ENCODE measurements at places on chromosomes 6 and 20. TPM values are rescaled to one million over a fixed set of nuclear protein-coding genes. Genes with fewer than 3 reads are reported as not detected.

The TNXB gene
- polyA plus RNA-seq = 3.0 TPM

The LMBRD1 gene
- 33.2 TPM for polyA plus RNA-seq

The ELOVL2 gene
- polyA plus RNA-seq = 16.5 TPM

The KCNK16 gene
- not detected for polyA plus RNA-seq

The ZSCAN23 gene
- 0.06 TPM for polyA plus RNA-seq

The CTSZ gene
- 11.8 TPM for polyA plus RNA-seq

The YIPF3 gene
- 91.9 TPM for polyA plus RNA-seq

The SERINC1 gene
- 79.8 TPM for polyA plus RNA-seq

The OR2B3 gene
- not detected for polyA plus RNA-seq

The PSMA7 gene
- polyA plus RNA-seq = 212 TPM

The TNF gene
- polyA plus RNA-seq = not detected

The TCF15 gene
- polyA plus RNA-seq = not detected

The CD93 gene
- polyA plus RNA-seq = 1.5 TPM

The MEP1A gene
- 0.01 TPM for polyA plus RNA-seq
